Gastrocnemius medialis (tissue), 4 donors: ENCODE measurements at places on chromosomes 1 and 21. TPM values are rescaled to one million over a fixed set of nuclear protein-coding genes. Genes with fewer than 3 reads are reported as not detected.

DNA sequence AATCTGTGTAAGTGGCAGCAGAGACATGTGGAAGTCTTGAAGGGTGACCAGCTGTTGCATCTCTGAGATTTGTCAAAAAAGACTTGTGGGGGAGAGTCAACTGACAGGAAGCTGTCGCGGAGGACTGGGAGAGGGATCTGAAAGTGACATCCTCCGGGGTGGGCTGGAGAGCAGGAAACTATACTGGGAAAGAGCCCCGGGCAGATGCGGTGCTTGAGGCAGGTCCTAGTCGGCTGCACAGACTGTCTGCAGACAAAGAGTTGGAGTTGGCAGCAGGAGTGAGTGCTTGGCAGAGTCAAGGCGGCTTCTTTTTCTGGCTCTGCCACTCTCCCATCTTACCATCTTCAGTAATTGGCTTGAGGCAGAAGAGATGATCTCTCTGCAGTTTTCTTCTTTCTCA lies 294.0 kb upstream of the C1orf87 start:
- no peak overlapping the region for H3K4me3 ChIP-seq
- no peaks in the 10 kb centered on the region for H3K36me3 ChIP-seq
- DNase-seq: no peak
- H3K4me1 ChIP-seq: no peaks in the 10 kb centered on the region

DNA sequence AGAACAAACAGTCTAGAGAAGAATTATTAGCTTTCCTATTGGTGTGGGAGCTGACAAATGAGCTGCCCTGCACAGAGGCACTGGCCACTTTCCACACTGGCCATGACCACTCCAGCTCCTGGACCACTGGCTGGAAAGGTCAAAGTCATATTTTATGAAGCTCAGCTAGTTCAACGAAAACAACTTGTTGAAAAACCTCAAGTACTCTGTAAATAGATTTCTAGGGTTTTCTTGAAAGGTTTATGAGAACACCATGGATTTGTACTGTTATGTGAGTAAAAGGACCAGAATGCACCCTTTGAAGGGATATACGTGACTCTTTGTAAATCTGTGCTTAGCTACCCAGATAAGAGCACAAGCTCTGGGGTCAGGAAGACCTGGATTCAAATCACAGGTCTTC lies 54.5 kb upstream of the FGGY start:
- no peaks in the 10 kb centered on the region for H3K27me3 ChIP-seq
- DNase-seq: no peak
- H3K4me1 ChIP-seq: peaks cover 13% of the 10 kb centered on the region
- H3K36me3 ChIP-seq: no peaks in the 10 kb centered on the region
- no peak overlapping the region for H3K4me3 ChIP-seq

- no peak for DNase-seq
- no peaks in the 10 kb centered on the region for H3K4me1 ChIP-seq
- H3K27me3 ChIP-seq: no peaks in the 10 kb centered on the region
- no peak overlapping the region for H3K27ac ChIP-seq
- H3K4me3 ChIP-seq: no peak overlapping the region
These were observed 692.7 kb downstream of the LTN1 start for GRCh38 chr21:28299946-28300345.

The CYP4Z1 gene
- total RNA-seq: 2.1 TPM

GRCh38 chr1:209509039-209509438 lies 74.5 kb upstream of the CAMK1G start:
- no peaks in the 10 kb centered on the region for H3K27me3 ChIP-seq
- no peaks in the 10 kb centered on the region for H3K36me3 ChIP-seq
- no peak overlapping the region for H3K4me3 ChIP-seq
- no peaks in the 10 kb centered on the region for H3K4me1 ChIP-seq
- no peak overlapping the region for H3K27ac ChIP-seq

- H3K27me3 ChIP-seq: no peaks in the 10 kb centered on the region
- no peak overlapping the region for H3K4me3 ChIP-seq
- H3K36me3 ChIP-seq: no peaks in the 10 kb centered on the region
- DNase-seq: no peak
- H3K4me1 ChIP-seq: no peaks in the 10 kb centered on the region
- H3K27ac ChIP-seq: no peak overlapping the region
These were observed 93.5 kb upstream of the CAMK1G start for GRCh38 chr1:209490013-209490412.

DNA sequence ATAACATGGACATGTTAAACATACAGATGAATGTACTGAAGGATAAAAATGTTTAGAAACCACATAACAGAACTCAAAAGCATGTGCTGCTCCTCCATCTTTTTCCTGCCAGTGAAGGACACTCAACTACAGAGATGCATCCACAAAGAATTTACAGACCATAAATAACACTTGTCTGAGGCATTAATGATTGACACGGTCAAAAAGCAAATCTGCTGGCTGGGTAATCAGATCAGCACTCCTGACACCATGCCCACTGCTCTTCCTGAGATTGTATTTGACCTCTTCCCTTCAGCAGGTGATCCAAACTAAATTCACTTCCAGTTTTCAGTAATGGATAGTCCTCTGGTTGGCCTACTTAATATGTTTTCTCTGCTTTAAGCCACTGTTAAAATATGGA lies 6.6 kb downstream of the CREG1 start:
- no peaks in the 10 kb centered on the region for H3K27me3 ChIP-seq
- no peak overlapping the region for H3K4me3 ChIP-seq
- H3K36me3 ChIP-seq: no peaks in the 10 kb centered on the region
- DNase-seq: no peak
- peaks cover 25% of the 10 kb centered on the region for H3K4me1 ChIP-seq

The TCHHL1 gene
- total RNA-seq: not detected
